ENCODE measurements at places on chromosomes 12 and 14.

DNA sequence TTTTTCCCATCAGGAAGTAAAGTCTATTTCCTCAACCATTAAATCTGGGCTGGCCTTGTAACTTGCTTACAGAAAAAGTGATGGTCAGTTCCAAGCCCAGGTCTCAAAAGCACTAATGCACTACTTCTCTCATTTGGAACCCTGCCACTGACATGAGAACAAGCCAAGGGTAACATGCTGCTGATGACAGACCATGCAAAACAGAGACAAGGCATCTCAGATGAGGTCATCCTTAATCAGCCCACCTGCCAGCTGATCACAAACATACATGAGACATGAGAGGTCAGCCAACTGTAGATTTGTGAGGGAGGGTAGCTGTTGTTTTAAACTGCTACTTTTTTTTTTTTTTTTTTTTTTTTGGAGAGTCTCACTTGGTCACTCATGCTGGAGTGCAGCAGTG, 16.2 kb downstream of the TWF1 start:
- DNase-seq, result no peak

GRCh38 chr12:110301065-110301806, 20.2 kb downstream of the ATP2A2 start:
- no peak for DNase-seq

DNA sequence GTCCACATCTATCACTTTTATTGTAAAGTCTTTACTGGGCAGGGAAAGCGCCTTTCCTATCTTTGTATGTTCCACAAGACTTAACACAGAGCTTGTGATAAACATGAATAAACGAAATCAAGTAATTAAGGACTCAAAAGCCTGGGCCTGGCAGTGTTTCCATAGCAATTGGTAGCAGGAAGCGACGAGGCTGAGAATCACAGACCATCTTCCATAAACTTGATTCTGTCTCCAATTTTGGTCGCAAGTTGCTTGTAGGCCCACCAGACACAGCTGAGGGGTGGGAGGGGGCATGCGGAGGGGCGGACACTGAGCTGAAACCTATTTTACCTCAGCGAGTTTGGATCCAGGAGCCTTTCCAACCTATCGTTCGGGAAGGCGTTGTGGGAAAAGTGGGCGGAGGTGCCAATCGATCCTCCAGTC, 302 bp downstream of the CCDC38 start:
- no peak for DNase-seq

- DNase-seq, result peak; percentile 72
These were observed 71.6 kb downstream of the PDE6H start for GRCh38 chr12:15044471-15044870.

GRCh38 chr14:100556936-100557505, 30.2 kb downstream of the BEGAIN start:
- DNase-seq, result no peak

DNA sequence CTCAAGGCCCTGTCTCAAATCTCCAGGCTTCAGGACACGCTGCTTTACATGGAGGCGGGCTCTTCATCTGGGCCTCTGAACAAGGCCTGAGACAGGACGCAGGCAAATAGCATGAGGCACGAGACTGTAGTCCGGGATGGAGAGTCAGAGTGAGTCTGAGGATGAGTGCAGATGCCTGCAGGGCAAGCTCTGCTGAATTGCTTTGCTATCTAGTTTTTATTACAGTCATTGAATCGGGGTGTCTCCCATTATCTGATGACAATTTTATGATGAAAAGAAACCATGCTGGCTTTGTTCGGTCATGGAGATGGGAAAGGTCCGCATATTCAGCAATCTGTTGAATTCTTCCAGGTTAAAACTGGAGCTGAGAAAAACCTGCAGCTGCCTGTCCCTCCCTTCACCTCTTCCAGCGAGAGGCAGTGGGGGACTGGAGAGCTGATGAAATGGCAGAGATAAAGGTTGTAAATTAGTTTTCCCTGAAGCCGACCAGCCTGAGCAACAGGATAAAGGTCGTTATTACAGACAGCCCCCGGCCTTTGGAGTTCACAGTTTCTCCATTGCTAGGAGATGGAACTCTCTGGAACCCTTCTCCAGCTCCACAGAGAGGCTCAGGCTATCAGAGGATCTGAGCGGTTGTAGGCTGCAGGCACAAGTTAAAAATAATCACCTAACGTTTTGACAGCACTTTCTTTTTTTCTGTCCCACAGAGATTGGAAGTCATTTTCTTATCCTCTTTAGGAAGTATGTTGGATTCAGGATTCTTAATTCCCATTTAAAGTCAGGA, 1.3 kb upstream of the ADGRD1 start:
- no peak for DNase-seq

- peak; percentile 38 for DNase-seq
These were observed 75.8 kb upstream of the HOXC13 start for GRCh38 chr12:53862831-53863230.

DNA sequence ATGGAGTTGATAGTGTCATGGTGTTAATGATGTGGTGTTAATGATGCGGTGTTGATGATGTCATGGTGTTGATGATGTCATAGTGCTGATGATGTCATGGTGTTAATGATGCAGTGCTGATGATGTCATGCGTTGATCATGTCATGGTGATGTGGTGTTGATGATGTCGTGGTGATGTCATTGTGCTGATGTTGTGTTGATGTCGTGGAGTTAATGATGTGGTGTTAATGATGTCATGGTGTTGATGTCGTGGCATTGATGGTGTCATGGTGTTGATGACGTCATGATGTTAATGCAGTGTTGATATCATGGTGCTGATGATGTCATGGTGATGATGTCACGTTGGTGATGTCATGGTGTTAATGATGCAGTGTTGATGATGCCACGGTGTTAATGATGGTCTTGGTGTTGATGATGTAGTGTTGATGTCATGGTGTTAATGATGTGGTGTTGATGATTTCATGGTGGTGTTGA, 49.1 kb upstream of the RIMBP2 start:
- peak; percentile 32 for DNase-seq

DNA sequence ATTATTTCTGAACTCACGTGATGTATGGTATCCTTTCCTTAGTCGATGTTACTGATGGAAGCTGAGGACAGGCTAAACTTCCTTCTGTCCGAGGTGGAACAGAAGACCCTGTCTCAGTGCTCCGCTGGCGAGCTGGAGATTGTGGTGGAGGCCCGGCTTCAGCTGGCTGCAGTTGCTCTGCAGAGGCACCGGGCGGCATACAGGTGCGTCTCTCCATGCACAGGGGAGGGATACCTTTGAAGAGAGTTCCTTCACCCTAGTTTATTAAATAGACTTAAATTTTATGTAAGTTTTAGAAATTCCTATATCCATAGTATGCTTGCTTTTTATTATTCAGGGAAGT, 186.7 kb upstream of the NEDD1 start:
- no peak for DNase-seq

DNA sequence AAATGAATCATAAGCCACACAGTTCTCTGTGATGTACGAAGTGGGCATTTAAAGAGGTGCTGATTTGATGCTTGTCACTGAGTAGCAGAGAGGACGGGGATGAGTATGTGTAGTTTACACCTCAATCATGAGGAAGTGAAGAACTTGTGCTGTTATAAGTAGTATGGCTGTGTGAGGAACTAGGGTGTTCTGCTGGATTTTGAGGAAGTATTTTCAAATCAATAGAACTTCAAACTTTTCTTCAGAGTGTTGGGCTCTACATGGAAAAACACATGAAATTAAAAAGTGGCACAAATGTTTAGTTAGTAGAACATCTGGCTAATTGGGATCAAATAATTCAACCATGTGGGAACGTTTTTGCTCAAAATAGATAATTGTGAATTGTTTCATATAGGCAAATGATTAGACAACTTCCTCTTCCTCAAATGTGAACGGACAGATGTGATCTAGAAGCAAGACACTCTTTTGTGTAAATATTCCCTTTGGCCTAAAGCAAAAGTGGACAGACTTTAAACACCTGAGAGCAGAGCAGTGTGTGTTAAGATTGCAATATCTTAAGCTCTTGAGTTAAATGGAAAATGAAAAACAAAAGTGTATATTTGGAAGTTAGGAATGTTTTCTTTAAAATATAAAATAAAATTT, 168.5 kb downstream of the NAV3 start:
- DNase-seq, result no peak

DNA sequence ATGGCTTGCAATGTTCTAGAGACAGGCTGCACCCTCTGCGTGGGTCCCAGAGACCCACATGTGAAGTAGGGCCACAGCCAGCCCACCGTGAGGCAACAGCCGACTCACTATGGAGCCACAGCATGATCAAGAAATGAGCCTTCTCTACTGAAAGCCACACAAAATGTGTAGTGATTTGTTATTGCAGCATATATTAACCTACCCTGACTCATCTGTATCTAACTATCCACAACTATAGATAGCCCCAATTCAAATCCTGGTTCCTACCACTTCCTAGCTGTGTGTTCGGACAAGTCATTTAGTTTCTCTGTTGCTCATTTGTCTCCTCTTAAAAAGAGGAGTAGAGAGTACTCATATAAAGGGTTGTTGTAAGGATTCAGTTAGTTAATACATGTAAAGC, 1152.3 kb downstream of the BCL11B start:
- DNase-seq, result no peak

DNA sequence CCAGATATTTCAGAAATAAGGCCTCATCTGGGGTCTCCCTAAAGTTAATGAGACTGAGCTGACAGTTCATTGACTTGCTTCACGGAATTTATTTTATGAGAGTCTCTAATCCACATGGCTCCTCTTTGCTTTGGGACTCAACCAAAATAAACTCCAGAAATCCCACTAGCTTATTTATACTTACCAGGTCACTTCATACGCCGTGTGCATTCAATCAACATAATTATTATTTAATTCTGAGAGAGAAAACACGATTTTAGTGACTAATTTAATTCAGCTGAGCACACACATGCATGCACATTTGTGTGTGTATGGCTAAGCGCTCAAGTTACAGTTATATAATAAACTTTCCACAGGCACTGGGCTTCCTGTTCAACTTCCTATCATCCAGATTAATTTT, 333.4 kb upstream of the CCDC196 start:
- no peak for DNase-seq

DNA sequence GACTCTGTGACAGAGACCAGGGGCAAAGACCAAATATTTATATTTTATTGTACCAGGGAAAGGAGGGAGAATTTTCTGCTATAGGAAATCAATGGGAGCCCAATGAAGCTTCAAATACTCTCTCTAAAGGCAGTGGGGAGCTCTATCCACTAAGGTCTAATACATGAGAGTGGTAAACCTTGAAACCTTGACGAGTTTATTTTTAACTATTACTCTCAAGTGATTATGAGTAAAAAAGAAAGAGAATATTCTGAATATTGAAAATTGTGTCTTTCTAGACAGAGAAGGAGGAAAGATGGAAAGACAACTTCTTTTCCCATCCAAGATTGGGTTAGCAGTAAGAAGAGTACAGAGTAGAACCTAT, 1722.1 kb upstream of the SEL1L start:
- no peak for DNase-seq

- DNase-seq, result peak; percentile 23
These were observed 48.8 kb downstream of the NINJ2 start for GRCh38 chr12:614411-614970.

DNA sequence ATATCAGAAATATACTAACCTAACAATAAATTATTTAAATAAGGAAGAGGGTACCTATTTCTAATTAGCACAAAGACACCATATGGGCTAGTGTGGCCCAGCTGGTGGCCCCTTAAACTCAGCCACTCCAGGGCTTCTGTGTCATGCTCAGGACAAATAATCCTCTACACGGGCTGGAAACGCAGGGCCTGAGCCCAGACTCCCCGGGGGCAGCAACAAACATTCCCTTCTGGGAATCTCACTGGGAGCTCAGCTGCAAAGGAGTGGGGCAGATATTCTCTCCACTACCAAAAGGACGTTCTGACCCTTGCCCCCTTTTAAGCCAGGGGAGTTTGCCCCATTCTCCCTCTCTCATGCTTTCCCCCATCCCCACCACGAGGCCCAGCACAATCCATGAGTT, 43.7 kb upstream of the ELK3 start:
- no peak for DNase-seq

GRCh38 chr14:76337635-76338545, 38.0 kb upstream of the ESRRB start:
- DNase-seq, result no peak

DNA sequence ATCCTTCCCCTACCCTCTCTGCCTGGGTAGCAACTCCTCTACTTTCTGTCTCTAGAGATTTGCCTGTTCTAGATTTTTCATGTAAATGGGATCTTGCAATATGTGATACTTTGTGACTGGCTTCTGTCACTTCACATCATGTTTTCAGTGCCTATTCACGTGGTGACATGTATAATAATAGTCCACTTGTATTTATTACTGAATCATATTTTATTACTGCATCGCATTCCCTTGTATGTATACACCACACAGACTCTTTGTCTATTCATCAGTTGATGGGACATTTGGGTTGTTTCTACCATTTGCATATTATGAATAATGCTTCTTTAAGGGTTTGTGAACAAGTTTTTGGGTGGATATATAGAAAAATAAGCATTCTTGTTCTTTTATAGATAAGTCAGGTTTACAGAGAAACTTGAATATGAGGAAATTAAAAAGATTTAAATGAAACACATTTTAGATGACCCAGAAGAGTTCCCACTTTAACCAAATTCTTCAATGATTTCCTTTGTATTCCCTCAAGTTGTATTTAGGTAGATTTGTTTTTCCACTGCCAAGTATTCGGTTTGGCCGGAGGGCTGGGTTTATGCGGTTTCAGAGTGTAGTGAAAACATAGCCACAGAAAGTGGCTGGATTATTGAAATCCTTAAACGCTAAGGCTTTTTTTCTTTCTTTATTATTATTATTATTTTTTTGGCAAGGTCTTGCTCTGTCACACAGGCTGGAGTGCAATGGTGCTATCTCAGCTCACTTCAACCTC, 178.7 kb upstream of the TMTC1 start:
- no peak for DNase-seq

DNA sequence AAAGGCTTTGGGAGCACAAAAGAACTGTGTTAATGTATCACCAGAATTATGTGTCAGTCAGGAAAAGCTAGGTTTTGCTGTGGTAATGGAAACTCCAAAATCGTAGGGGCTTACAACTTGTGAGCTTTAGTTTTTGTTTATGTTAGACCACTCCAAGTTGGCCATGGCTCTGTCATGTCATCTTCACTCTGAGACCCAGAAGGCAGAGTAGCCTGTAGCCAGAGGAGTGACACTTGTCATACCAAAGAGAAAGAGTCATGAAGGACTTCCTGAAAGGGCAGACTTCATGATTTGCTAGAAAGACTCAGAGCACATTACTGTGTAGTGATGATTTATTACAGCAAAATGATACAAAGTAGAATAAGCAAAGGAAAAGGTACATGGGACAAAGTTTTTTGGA, 133.6 kb upstream of the SSTR1 start:
- no peak for DNase-seq

All from amniotic epithelial cell (primary cell).